ENCODE measurements at places on chromosomes 5 and 9.

DNA sequence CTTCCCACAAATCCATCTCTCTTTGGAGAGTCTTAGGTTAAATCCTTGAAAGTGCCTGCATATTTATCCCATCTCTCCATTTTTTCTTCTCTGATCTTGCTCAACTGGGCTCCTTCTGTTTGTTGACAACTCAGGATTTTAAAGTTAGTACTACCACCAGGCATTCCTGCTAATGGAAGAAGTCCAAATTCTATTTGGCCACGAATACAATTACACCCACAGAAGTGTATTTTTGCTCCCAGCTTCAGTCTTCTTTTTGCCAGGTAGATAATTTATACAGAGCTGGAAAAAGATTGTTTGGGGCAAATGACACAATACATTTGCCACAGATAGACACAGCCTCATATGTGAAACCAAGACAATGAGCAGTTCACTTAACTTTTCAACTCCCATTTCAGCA is 74.8 kb downstream of the CETN3 start:
- no peak for DNase-seq

- DNase-seq: no peak
Observed at GRCh38 chr5:66824476-66824875, 228.3 kb downstream of the MAST4 start.

DNA sequence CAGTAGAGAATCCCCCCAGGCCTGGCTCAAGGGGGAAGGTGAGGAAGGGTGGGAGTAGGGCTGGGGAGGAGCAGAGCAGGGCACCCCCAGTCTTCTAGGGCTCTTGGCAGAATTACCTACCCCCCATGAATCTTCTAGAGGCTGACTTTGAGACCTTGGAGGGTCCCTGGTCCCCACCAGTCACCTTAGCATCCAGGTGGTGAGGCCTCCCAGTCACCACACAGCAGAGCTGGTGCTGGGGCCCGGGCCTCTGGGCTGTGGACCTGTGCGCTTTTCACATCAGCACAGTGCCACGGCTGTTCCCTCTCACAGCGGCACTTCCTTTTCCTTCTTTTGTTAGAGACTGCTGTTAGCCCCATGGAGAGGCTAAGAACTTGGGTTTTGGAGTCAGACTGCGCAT is 148.6 kb upstream of the PITX1 start:
- DNase-seq: no peak

GRCh38 chr5:157665467-157666070 is 5.8 kb upstream of the C5orf52 start:
- no peak for DNase-seq

GRCh38 chr9:129624168-129624759 is 1.7 kb upstream of the NTMT1 start:
- peak; percentile 61 for DNase-seq

GRCh38 chr9:136846376-136847087 is 2.7 kb upstream of the PHPT1 start:
- no peak for DNase-seq

DNA sequence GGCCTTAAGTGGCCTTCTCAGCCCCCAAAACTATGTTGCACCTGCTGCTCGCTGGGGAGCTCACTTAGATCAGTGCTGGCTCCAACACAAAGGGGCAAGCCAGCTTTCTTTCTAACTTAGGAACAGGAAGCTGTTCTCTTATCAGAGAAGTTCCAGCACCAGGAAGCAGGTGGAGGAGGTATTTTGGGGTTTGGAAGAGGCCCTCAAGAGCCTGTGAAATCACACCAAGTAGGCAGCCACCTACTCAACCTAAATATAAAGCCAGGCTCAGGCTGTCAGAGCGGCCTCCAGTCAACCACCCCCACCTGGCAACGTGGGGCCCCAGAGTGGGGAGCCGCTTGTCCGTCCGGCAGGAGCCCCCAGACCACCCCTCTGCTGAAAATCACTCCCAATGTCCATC is 152.8 kb downstream of the OLFM1 start:
- no peak for DNase-seq

DNA sequence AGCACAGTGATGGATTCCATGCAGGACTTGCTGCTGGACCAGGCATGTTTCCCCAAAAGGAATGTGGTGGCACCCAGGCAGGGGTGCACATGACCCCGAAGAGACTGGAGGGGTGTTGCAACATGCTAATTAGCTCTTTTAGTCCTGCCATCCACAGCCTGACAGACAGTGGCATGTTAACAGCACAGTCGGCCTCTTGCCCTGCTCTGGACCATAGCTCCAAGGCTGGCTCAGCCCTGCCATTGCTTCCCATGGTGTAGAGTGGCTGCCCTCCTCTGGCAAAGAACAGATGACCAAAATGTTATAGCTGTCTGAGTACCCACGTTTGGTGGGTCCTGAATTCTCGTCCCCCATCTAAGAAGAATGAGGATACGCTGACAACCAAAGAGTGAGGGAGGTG is 736.4 kb upstream of the PTPRD start:
- DNase-seq: no peak

DNA sequence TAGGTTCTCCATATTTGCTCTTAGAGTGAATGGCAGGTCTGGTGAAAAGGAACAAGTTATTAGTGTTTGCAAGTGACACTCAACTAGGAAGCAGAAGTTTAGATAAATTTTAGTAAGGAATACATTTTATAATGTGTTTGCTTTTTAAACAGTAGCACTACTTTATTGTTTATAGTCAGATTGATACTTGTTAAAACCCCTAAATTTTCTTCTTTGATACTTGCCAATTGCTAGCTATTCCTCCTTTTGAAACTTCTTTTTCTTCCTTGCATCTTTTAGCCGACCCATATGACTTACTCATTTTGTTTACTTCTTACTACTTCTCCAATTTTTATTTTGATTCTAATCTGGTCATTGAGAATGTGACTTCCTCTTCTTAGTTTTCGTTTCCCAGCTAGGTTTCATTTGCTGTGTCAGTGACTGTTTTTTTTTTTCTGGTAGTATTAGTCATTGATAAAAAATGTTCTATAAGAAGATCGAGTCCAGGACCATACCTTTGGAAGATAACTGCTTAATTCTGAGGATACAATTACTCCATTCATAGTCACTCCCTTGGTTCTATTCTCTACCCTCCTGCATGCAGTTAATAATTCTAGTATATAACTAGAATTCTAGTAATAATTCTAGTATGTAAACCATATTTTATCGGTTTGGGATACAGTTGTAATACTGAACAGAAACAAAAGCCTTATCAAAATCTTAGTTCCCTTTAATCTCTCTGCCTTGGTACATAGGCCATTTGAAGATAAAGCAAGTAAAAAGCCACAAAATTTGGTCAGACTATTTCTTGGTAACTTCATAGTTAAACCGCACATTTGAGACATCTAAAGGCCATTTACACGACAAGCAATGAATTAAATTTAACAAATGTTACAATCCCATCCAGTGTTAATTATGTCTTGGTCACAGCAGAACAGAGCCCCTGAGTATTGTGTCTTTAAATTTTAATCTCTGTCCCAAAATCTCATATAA is 2.8 kb upstream of the RICTOR start:
- DNase-seq: no peak

DNA sequence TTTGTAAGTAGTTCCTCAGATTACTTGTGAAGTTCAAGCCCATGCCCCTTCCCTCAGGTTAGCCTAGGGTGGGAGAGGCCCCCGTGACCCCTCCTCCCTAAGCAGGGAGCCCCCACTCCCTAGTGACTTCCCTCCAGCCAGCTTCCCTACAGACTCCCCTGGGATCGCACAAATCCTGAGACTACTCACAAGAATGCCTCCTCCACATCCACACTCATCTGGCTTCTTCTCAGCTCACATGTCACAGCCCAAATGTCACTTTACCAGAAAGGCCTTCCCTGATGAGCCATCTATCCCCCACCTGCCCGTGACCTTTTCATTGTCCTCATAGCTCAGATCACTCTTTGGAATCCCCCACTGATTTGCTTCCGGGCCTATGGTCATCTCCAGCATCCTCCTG is 96.7 kb upstream of the ARAP3 start:
- DNase-seq: no peak

GRCh38 chr9:136644593-136645351 is 17.9 kb upstream of the EGFL7 start:
- peak; percentile 57 for DNase-seq

DNA sequence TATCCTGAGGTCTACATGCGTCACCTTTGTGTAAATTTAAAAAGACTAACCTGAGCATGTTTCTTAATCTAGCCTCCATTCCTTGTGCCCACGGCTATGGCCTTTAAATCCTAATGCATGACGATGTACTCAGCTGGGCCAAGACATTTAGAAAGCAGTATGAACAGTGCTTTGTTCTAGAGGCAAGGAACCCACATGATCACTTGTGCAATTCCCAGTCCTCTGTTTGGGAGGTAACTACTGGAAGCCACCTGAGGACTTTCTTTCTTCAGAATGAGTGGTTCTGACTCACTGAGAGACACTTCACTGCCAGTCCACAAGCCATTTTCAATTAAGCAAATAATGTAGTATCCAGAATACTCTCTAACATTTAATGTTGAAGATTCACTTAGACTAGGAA is 181.3 kb downstream of the RAB3C start:
- DNase-seq: no peak

DNA sequence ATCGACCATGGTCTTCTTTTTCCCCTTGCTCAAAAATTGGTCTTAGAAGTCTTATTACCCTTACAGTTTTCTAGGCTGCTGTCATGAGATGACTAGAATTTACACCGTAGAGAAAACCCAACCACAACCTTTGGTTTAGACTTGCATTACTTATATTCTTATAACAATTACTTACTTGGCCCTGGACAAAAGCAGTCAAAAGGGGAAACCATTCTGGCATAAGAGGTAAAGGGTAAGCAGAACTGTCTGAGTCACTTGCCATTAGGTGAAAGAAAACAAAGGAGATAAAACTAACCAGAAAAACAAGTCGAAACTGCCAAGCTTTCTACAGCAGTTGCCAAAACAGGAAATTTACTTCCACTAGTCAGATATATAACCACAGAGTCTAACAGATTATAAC is 17.9 kb downstream of the TMEM245 start:
- DNase-seq: peak; percentile 65

- no peak for DNase-seq
Observed at GRCh38 chr5:171192111-171192510, 116.9 kb upstream of the TLX3 start.

GRCh38 chr5:39755986-39756385 is 331.2 kb upstream of the DAB2 start:
- no peak for DNase-seq

DNA sequence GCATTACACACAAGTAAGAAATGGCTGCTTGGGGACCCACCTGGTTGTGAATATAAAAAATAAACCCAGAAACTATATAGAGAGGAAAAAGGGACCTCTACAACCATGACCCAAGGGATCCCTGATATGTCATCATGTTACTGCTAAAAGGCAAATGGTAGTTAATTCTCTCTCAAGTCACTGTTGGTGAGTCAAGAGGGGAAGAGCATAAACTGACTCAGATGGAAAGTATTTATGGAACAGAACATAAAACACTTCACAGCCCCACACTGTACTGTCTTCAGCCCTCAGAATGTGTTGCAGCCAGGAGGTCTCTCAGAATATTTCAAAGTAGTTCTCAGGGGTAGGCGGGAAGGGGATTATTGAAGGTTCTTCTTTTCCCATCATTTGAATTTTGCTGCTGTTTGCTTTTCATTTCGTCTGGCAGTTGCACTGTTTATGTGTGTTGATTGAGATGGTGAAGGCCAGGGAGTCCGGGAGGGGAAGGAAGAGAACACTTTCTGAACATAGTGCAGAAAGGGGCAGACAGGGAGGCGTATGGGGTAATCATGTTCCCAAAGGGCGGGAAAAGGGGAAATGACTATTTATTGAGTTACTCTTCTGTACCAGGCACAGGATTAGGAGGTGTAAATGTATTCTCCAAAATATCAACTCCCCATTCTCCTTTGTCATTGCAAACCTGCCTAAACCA is 85.5 kb downstream of the TEK start:
- no peak for DNase-seq

DNA sequence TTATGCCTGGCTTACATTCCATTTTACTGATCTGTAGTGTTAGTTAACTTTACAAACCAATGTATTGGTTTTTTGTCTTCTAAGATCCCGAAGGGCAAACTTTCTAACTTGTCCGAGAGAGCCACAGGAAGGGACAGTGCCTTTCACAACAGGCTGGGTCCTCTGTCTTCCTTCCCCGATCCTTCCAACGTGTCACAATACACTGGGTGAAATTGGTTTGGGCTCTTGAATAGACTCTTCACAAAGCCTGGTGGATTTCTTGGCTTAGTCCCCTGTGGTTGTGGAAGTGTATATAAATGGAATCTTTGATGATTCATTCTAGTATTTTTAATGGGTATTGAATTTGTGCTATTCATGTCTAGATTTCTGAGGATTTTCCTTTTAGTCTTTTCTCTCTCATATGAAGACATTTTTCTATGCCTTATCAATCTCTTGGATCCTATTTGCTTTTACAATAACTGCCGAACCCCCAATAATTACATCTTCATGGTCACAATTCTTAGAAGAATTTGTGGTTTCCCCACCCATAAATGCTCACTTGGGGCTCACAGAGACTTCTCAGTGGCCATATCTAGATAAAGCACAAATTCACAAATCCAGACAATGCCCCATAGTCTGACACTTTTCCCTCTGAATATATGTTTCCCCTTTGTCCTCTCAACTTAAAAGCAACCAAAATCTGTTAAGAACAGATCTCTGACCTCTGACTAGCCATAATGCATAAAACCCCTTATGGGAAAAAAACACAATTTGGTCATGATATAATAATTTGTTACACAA is 107.7 kb downstream of the MTRR start:
- no peak for DNase-seq

DNA sequence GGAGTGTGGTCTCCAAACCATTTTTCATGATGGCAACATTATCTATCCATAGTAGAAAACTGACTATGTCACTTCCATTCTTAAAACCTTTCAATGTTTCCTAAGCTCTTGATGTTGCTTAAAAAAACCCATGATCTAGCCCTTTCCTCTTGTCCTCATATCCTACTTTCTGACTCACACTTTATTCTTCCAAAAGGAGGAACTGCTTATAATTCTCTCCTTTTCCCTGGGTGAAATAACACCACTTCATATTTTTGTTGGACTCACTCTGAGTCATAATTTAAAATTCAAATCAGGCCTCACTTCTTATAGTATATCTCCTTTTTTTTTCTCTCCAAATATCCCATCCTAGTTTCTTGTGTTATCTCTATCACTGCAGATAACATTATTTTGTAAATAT is 513.9 kb downstream of the MAN2A1 start:
- no peak for DNase-seq

GRCh38 chr9:129225815-129226214 is 47.8 kb upstream of the IER5L start:
- DNase-seq: peak; percentile 57
